ENCODE measurements at places on chromosomes 16 and 17.

DNA sequence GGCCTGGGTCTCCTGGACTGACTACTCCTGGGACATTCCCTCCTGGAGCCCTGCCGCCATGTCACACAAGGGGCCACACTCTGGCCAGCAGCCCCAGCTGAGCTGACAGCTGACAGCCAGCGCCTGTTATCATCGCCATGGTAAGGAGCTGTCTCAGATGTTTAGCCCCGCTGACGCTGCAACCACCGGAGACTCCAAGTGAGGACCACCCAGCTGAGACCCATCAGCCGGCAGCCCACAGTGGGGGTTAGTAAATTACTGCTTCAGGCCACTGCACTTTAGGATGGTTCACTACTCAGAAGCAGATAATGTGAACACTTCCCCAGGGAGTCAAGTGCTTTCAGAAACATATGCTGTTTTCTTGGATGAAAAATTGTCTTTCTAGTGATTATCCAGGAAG lies 14.6 kb upstream of the SPHK1 start:
- DNase-seq, result no peak

DNA sequence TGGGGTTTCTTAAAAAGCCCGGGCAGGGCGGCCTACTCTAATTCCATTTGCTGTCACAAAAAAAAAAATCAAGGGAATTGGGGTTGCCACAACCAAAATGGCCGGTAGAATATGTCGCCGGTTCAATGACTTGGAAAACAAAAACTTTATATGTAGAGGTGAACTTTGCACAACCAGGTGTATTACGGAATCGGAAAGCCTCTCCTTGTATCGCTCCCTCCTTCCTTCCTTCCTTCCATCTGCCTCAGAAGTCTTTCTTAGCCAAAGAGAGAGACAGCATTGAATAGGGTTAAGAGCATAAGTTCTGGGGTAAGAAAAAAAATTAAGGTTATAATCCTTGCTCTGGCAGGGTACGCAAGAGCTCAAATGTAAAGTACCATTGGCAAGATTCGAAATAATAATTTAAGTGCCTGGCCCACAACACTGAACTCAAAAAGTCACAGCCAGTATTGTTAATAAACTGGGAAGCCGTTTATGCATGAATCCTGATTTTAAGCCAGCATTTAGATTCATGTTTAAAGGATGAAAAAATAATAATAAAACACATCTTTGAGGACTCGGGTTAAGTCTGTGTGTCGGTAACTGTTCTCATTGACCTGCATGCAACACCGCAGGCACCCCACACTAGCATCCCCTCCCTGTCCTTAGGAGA lies 522 bp upstream of the GLG1 start:
- no peak for DNase-seq

- DNase-seq, result no peak
Measured at GRCh38 chr17:66900126-66901010, 64.1 kb upstream of the CACNG4 start.

GRCh38 chr16:74747716-74748615 lies 26.7 kb downstream of the FA2H start:
- DNase-seq, result no peak

- no peak for DNase-seq
Measured at GRCh38 chr17:17170346-17170985, 35.7 kb downstream of the PLD6 start.

- DNase-seq, result no peak
Measured at GRCh38 chr17:76123749-76124581, 17.1 kb downstream of the FOXJ1 start.

DNA sequence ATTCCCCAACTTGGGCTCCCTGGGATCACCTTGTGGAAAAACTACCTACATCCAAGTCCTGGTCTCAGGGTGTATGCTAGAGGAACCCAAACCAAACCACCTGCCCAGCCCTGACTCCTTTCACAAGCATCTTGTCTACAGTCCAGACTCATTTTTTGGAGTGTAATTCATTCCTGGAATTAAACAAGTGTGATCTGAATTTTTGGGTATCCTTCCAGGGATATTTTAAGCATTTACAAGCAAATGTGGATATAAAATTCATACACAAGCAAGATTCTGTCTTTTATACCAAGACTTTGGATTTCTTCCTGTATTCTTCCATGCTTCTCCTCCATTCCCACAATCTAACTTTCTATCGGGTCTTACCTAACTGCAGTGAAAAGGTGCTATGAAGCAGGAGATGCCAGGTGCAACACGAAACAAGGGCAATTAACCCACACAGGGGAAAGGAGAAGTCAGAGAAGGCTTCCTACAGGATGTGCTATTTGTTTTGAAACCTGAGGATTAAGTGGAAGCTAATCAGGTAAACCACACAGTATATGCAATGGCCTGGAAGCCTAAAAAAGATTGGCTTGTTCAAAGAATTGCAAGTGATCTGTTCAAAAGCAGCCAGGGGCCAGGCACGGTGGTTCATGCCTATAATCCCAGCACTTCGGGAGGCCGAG lies 417.2 kb upstream of the C16orf82 start:
- DNase-seq, result no peak

GRCh38 chr16:49859125-49859811 lies 3.4 kb upstream of the ZNF423 start:
- no peak for DNase-seq

DNA sequence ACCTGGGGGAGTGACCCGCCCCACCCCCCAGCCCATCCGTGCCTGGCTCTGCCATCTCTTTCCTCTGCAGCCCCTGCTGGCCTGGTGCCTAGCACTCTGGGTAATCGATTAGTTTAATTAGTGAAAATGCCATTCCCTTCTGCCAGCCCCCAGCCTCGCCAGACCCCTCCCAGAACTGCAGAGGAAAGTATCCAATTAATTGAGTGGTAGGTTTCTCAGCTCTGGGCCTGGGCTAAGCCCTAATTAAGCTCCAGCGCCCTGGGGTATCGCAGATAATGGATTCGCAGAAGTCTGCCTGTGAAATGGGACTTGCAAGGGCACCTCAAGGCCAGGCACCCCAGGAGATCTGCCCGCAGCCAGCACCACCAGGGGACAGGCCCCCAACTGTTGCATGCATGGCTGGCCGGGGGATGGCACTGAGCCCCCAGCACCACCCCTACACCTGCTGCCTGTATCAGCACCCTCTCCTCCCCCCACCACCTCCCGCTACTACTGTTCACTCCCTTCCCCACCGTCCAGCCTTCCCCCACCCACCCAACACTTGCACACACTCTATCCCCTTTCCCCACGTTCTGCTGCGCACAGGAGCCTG lies 19.7 kb upstream of the SPPL2C start:
- DNase-seq, result no peak

GRCh38 chr16:70726892-70727361 lies 41.1 kb upstream of the MTSS2 start:
- DNase-seq, result no peak

DNA sequence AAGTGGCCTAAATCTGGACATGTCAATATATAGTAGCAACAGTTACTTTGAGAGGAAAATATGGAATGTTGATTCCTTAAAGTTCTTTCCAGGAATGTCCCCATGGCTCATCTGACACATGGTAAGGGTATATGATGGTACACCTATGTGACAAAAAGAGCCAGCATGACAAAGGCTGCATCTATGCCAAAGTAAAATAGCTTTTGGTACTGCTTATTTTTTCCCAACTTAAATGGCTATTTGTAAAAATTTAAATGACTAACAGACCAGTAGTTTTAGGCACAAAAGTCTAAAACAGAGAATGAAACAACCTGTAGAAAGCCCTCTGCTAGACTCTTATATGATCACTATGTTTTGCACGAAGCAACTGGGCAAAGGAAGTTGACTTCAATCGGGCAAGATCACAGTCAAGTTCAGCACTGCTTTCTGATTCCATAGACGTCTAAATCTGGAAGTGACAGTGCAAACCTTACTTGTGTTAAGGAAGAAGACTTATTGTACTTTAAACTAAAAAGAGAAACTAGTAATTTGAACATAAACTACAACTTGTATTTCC lies 135.1 kb downstream of the SKAP1 start:
- DNase-seq, result no peak

DNA sequence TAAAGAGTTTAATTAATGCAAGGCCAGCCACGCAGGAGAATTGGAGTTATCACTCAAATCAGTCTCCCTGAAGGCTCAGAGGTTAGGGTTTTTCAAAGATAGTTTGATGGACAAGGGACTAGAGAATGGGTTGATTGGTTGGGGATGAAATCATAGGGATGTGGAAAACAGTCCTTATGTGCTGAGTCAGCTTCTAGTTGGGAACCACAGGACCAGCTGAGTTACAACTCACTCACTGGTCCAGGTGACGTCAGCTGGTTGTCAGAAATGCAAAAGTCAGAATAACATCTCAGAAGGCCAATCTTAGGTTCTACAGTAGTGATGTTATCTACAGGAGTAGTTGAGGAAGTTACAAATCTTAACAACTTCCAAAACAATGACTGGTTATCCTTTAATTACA lies 47.6 kb downstream of the CPD start:
- DNase-seq, result no peak

- DNase-seq, result no peak
Measured at GRCh38 chr17:80839511-80839941, 152.1 kb upstream of the CHMP6 start.

DNA sequence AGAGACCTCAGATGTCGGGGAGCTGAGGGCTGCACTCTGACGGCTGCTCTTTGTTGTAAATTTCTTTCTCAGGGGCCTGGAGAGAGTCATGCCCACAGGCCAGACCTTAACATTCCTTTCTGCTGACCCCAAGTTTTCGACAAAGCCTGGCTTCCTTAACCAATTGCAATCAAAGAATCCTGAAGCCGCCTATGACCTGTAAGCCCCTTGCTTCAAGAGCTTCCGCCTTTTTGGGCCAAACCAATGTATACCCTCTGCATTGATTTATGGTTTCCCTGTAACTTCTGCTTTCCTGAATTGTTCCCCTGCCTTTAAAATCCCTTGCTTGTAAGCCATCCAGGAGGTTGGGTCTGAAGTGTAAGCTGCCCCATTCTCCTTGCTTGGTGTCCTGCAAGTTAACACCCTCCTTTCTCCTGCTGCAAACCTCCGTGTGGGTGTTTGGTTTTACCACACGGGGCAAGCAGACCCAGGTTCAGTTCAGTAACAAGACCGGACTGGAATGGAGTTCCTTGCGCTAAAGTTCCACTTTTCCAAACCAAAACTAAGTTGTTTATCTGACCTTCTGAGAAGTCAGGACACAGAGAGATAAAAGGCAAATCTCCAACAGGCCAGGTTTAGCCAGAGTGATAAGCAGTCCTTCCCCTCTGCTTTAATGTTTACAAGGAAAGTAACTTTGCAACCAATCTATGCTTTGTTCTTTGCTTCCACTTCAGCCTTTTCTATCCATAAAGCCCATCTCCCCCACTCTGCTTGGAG lies 141.6 kb downstream of the KCNJ12 start:
- DNase-seq, result no peak

DNA sequence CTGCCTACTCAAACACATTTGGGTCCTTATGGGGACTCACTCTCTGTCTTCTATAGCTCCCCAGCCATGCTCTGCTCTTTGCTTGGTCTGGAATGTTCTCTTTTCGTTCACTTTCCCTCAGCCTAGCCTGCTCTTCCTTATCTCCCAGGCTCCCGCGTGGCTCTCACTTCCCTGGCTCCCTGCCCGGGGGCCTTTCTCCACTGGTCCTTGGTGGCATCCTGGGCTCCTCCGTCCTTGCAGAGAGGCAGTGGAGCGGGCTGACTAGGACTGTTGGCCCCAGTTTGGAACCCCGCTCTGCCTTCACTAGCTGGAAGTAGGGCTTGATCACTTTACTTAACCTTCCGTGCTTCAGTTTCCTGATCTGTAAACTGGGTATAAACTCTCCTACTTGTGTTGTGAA lies 31.2 kb downstream of the SHISA6 start:
- no peak for DNase-seq

GRCh38 chr16:80577485-80578280 lies 36.9 kb downstream of the DYNLRB2 start:
- DNase-seq, result no peak

GRCh38 chr17:75514299-75514918 lies 928 bp downstream of the CASKIN2 start:
- DNase-seq, result no peak

- no peak for DNase-seq
Measured at GRCh38 chr17:71099003-71099714, 929.8 kb downstream of the KCNJ2 start.

- DNase-seq, result peak; percentile 45
Measured at GRCh38 chr16:30953511-30954124, 3.9 kb upstream of the SETD1A start.

GRCh38 chr16:70430667-70431536 lies 8.0 kb downstream of the ST3GAL2 start:
- DNase-seq, result no peak

DNA sequence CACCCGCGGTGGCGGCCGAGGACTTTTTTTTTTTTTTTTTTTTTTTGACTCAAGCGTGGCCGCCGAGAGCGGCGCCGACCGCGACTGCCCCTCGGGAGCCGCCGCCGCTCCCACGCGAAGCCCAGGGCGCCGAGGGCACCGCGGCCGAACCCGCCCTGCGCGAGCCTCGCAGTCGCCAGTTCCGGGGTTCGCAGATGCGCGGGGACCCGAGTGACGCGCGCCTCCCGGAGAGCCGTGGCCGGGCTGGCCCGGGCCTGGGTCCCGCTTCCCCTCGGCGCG lies 1.1 kb downstream of the METRNL start:
- no peak for DNase-seq

- DNase-seq, result no peak
Measured at GRCh38 chr17:78652913-78653312, 75.7 kb upstream of the DNAH17 start.

DNA sequence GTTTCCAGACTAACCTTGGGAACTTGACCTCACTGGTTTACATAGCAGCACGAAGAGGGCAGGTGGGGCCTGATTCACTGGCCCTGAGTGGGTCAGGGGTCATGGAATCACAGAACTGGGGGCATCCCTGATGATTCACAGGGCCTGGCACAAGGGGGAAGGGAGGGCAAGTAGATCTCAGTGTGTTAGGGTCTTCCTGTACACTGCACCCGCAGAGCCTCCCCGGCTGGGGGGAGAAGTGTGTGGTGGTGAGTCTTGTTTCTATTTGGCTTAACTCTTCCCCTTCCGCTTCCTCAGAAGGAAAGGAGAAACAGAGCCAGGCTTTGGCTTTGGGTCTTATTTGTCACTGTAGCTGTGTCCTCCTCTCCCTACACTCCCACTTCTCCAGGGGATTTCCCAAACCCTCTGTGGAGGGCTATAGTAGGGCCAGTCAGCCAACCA lies 3.7 kb downstream of the STARD3 start:
- DNase-seq, result no peak

DNA sequence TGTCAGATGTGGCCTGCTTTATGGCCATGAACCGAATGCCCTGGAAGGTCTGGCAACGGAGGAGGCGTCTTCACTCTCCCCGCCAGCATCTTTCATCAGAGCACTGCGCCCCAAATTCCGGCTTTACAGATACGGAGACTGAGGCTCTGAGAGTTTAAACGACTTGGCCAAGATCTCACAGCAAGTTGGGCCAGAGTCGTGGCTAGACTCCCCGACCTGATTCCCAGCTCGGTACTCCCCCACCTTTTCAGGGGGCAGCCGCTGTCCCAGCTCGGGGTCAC lies 1.7 kb downstream of the NGFR start:
- DNase-seq, result no peak

Data from central memory CD8-positive, alpha-beta T cell (primary cell).